H54 (cell line): ENCODE measurements at places on chromosomes 6 and 20.
A peak's percentile ranks its signal among the peaks of the same experiment; 100 is the strongest.

DNA sequence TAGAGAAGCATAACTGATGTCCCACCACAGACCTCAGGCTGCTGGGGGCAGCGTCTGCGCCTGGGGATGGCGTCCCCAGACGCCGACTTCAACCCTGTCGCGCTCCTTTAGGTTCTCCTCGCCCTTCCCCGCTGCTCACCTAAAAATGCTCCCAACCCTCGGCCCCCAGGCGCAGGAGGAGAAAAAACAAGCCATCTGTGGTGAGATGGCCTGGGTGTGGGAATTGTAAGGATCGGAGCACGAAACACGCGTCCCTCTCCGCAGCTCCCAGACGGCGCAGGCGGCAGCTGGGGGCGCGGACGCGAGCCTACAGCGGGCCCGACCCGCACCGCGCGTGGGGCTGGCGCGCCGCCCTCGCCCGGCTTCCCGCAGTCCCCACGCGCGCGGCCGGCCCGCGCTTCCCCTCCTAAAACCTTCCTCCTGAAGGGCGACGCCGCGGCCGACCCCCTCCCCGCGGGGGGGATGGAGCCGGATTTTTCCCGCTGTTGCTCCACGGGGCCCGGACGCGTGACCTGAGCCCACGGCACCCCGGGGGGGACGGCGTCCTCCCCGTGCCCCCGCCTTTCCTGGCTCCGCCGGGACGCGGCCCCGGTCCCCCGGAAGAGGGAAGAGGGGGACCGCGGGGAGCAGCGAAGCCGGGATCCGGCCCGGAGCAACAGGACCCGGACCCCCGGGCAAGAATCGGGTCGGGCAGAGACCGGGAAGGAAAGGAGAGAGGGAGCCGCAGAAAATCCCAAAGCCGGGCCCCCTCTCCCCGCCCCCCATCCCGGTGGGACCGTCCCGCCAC is 611 bp downstream of the EPB41L2 start:
- peak; percentile 13 for DNase-seq

- no peak for DNase-seq
Measured at GRCh38 chr20:58131151-58131550, 97.3 kb downstream of the ANKRD60 start.

- peak; percentile 24 for DNase-seq
Measured at GRCh38 chr20:44532981-44533331, 11.1 kb upstream of the SERINC3 start.

DNA sequence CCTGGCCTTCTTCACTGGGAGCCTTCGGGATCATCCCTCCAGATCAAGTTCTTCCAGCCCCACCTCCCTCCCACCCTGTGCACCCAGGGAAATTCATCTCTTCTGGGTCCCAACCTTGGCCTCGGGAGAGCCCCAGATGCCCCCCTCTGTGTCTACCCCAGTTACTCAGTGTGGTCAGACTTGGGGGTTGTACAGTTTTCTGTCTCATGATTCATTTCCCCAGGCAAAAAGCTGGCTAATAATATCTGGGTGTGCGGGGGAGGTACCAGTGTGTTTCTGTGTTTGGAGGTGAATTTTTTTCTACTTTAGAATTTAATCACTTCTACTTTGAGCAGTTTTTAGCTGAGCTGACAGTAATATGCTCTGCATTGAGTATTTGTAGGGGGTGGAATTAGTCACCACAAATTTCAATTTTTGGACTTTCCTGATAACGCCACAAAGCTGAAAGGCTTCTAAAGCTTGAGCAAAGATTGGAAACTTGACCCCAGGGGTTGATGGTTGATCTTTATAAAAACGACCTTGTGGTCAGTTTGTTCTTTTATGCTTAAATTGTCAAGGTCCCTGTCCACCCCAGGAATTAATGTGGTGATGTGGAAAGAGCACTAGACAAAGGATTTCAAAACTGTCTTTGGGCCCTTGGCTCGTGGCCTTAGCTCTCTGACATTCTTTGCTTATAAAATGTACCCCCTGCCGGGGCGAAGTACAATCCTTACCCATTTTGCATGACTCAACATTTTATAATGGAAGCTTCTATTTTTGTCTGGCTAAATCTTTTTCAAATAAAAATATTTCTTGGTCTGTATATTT is 284.7 kb upstream of the TAB2 start:
- DNase-seq = no peak

GRCh38 chr6:163728442-163729126 is 314.1 kb downstream of the QKI start:
- no peak for DNase-seq

GRCh38 chr6:3744211-3744900 is 7.2 kb downstream of the PXDC1 start:
- DNase-seq = no peak

GRCh38 chr6:108961985-108962384 is 113.8 kb downstream of the ARMC2 start:
- DNase-seq = no peak

GRCh38 chr6:139545206-139546105 is 171.0 kb upstream of the CITED2 start:
- DNase-seq = no peak

- DNase-seq = no peak
Measured at GRCh38 chr6:159008656-159009288, 8.8 kb upstream of the RSPH3 start.

- DNase-seq = no peak
Measured at GRCh38 chr6:1614448-1615150, 4.9 kb downstream of the FOXC1 start.

GRCh38 chr6:53724501-53724900 is 58.9 kb upstream of the KLHL31 start:
- DNase-seq = no peak

- peak; percentile 52 for DNase-seq
Measured at GRCh38 chr6:34610819-34611477, 54.8 kb upstream of the SPDEF start.

DNA sequence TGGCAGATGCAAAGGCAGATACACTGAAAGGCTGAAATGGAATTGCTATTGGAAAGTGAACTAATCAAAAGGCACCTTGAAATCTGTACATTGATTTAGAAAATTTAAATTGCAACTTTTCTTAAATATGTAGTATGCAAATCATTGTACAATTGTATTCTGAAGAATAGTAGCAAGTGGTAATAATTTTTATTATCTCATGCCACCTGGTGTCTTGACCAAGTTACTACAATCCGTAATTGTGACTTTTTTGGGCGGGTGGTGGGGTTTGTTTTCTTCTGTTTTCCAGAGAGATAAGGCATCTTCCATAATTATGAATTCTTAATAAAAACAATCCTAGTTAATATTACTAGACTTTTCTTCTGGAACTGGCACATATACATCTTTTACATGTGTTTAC is 12.5 kb upstream of the BCKDHB start:
- no peak for DNase-seq

DNA sequence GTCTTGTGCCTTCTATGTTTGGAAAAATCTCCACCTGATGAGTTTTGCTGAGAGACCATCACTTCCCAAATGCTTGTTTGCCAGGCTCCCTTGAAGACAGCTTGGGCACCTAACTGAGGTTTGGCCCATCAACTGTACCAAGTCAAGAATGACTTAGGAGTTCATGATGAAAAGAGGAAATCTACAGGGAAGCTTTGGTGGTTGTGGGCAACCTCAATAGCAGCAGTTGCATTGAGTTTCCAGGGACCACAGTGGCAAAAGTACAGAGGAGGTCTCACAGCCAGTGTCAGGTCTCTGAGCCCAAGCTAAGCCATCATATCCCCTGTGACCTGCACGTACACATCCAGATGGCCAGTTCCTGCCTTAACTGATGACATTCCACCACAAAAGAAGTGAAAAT is 49.7 kb upstream of the PHACTR1 start:
- no peak for DNase-seq

- no peak for DNase-seq
Measured at GRCh38 chr6:156387472-156387871, 389.7 kb upstream of the ARID1B start.

DNA sequence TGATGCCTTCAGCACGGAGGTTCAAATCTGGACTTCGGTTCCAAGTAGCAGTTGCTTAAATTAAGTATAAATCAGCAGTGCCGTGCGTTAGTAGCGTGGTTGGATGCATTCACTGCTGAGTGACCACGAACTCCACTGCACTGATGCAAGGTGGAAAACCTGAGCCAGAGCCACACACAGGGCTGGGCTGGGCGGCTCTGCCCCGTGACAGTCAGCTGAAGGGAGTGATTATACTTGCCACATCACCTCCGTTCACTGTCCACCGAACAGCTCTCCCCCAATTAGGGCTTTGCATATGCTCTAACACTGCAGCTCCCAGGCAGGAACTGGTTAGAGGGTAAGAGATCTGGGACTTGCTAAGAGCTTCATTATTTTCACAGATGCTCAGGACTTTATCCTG is 22.2 kb downstream of the PPP1R3G start:
- DNase-seq = no peak

DNA sequence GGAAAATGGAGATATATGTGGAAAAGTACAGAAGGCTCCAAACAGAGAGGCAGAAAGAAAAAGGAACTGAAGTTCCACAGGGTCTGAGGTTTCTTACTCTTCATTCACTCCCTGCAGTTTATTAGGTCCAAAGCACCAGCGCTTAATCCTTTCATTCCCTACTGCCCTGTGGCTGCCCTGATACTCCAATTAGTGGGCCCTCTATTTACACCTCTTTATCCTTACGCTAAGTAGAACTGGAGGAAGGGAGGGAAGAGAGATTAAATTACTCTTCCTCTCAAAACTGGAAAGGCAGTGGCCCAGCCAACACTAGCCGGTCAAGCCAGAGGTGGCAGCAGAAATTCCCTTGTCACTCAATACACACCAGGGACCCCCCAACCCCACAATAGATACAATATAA is 20.4 kb downstream of the TRERF1 start:
- DNase-seq = no peak

DNA sequence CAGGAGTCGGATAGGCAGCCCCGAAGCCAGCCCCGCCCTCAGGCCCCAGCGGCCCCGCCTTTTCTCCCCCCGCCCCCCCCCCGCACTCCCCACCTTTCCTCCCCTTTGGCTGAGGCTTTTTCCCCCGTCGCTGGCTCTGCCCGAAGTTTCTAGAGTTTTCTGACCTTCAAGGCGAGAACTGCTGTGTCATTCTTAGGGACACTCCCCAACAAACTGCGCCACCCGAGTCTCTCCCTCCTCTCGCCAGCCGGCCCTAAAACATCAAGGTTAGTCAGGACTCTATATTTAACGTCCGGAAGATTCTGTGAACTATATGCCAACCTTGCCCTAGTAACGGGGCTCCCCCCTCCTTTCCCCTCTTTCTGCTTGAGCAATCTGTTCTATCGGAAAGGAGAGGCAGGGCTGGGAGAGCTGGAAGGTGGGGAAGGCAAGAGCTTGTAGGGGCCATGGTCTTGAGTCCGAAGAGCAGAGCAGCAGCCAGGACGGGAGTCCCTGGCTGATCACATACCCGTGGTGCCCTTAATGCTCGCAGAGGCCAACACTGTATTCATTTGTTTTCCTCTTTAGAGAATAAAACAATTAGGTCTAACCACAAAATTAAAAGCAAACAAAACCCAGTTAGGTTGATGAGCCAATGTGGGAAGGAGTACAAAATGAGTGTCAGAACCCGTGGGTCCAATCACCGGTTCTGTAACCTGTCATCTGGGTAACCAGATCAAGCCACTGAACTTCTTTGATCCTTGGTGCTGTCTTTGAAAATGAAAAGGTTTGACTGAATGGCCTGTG is 5.3 kb upstream of the HSPA1B start:
- peak; percentile 61 for DNase-seq

- DNase-seq = no peak
Measured at GRCh38 chr20:20031790-20032189, 14.6 kb downstream of the NAA20 start.

GRCh38 chr6:106110164-106110826 is 24.2 kb downstream of the PRDM1 start:
- no peak for DNase-seq

GRCh38 chr6:107413966-107414645 is 45.3 kb downstream of the PDSS2 start:
- DNase-seq = no peak

DNA sequence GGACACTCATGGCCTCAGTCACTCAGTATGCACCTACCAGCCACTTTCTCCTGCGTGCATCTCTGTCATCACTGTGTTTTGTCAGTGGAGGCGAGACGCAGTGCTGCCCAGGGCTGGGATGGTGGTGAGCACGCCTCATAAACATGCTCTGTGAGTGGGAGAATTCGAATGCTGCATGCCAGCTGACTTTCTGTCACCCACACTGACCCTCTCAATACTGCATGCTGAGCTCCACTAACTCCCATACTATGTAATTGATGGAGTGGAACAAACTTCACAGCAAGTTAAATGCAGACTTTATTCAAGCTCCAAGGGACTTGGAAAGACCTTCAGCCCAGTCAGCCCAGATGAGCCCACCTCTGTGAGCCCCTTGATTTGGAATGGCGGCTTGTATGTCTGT is 22.7 kb upstream of the GGTLC1 start:
- no peak for DNase-seq

GRCh38 chr6:63864671-63865318 is 229.2 kb downstream of the PHF3 start:
- no peak for DNase-seq

DNA sequence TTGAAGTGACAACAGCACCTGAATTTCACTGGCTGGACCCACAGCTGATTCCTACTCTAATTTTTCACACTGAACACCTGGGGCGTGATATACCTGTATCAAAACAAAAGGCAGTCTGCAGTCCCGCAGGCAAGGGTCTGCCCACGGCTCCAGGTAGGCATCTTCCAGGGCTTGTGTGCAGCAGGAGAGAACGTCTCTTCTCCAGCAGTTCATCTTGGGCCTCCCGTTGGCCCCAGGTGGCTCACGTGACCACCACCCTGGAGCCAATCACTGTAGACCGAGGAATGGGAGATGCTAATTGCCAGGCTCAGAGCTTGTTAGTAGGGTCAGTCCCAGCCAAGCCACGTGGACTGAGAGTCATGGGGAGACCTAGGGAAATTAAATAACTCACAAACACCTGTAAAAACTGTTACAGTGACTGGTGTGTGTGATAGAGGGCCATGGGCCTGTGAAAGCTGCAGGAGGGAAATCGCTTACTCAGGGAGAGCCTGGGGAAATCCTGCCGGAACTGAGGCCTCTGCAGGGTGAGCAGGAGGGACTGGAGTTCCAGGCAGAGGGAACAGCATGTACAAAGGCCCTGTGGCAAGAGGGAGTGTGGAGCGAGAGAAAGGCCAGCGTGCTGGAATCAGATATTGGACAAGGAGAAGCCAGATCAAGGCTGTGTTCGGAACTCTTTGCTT is 83.4 kb downstream of the EYA2 start:
- DNase-seq = no peak

- no peak for DNase-seq
Measured at GRCh38 chr6:108764580-108764950, 83.7 kb upstream of the ARMC2 start.

- no peak for DNase-seq
Measured at GRCh38 chr6:170583756-170584180, 669 bp downstream of the PDCD2 start.
